Anterior cingulate cortex (tissue), 58 donors: ENCODE measurements at places on chromosomes 4 and X.

DNA sequence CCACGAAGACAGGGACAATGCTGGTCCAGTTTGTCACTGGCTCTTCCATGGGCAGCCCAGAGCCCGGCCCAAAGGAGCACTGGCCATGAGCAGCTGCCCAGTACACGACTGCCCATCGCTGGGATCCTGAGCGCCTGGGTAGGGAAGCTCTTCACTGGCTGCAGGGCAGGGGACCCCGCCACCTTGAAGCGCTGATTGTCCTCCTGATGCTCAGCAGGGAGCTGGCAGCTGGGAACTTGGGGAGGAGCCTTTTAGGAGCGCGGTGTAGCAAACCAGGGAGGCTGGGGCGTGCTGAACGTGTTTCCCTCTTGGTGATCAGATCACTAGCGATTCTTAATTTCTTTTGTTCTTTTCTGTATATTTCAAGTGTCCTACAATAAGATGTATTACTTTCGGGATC lies 1.8 kb downstream of the L1CAM start:
- no peak for DNase-seq

- no peak for DNase-seq
Measured at GRCh38 chrX:31255310-31256033, 183.6 kb upstream of the FTHL17 start.

GRCh38 chr4:2409381-2409783 lies 9.1 kb downstream of the ZFYVE28 start:
- DNase-seq, result no peak

GRCh38 chr4:181650033-181650825 lies 593.0 kb upstream of the TENM3 start:
- DNase-seq, result no peak

DNA sequence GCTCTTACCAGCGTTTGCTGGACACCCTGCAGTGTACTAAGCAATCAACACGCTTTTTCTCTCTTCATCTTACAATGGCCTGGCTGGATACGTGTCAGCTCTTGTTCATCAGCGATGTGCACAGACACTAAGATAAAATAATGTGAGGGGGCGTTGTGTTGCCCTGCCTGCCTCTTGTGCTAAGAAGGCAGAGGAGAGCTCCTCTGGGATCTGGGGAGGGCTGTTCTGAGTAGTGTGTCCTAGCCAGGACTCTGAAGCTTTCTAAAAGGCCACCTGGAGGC lies 49.7 kb downstream of the NELFA start:
- no peak for DNase-seq

GRCh38 chrX:103919270-103919637 lies 43.2 kb upstream of the TMSB15B start:
- DNase-seq, result no peak

DNA sequence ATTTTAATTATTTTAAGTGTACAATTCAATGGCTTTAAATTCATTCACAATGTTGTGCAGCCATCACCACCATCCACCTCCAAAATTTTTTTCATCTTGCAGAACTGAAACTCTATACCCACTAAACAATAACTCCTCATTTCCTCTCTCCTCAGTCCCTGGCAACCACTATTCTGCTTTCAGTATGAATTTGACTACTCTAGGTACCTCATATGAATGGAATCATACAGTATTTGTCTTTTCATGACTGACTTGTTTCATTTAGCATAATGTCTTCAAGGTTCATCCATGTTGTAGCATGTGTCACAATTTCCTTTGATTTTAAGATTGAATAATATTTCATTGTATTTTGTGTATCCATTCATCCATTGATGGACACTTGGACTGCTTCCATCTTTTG lies 46.9 kb downstream of the KIF4A start:
- no peak for DNase-seq

GRCh38 chrX:51641421-51642021 lies 22.8 kb upstream of the CENPVL3 start:
- no peak for DNase-seq

DNA sequence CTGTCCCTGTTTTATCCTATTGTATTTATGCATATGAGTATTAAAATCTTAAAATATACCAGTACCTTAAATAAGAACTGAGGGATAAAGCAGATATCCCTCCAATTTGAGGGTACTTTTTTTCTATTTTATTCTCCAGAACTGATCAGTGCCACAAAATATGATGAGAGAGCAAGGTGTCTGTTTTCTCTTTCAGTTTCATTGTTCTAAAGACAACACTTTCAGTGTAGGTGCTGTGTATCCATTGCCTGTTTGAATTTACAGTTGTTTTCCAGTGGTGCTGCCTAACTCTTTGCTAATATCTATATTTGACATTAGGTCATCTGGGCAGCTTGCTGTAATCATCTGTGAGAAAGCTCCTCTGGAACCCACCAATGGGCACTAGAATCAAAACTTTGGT lies 394.7 kb downstream of the IL1RAPL1 start:
- no peak for DNase-seq

DNA sequence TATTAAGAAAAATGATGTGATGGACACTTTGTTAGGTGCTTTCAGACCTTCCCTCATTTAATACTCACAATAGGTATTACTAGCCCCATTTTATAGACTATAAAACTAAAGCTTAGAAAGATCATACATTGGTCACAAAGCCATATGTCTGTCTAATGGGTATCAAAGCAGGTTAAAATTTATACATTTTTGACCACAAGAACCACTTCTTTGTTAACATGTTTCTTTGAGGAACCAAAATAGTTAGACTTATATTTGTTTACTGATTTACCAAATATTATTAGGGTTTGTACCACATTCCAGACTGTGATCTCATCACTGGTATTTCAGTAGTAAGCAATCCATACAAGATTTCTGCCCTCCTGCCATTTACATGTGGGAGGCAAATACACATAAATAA lies 363.3 kb downstream of the NAF1 start:
- DNase-seq, result no peak

DNA sequence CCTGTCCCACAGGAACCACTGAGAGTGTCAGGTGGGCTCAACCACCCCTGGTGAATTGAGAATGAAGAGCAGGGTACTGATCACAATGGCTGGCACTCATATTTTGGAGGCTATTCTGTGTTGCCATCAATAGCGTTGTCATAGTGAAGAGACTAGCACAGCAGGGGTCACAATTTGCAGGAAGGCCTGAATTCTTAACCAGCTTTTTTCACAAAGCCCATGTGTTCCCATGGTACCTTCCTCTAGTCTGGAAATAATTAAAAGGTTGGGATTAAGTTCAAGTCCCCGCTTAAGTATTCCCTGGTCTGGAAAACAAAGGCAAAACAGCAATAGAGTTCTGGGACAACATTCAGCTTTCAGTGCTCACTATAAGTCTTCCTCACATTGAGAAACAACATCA lies 1051.7 kb downstream of the C4orf33 start:
- DNase-seq, result no peak

DNA sequence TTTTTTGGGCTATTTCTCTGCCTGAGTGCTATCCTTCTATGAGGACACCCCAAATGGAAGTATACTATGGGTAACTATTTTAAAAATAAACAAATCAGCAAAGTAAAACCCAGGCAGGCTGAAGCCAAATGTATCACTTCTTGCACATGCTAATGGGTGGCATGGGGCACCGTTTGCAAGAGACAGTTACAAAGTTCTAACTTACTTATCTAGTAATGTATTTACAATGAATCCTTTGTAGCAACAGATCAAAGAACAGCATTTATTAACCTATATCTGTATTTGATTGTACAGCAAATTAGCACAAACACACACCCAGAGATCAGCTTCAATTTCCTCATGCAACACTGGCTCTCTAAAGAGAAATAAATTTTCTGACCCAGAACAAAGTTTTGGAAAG lies 225.5 kb downstream of the ZNF674 start:
- DNase-seq, result no peak

DNA sequence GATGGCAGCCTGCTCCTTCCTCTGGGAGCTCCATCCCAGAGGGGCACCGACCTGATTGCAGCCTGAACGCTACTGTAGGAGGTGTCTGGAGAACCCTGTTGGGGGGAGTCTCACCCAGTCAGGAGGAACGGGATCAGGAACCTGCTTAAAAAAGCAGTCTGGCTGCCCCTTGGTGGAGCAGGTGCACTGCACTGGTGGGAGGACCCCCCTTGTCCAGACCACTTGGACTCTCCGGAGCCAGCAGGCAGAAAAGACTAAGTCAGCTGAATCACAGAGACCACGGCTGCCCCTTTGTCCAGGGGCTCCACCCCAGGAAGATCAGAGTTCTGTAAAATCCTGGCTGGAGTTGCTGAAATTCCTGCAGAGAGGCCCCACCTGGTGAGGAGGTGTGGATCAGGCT lies 67.3 kb upstream of the MAGEB18 start:
- DNase-seq, result no peak

DNA sequence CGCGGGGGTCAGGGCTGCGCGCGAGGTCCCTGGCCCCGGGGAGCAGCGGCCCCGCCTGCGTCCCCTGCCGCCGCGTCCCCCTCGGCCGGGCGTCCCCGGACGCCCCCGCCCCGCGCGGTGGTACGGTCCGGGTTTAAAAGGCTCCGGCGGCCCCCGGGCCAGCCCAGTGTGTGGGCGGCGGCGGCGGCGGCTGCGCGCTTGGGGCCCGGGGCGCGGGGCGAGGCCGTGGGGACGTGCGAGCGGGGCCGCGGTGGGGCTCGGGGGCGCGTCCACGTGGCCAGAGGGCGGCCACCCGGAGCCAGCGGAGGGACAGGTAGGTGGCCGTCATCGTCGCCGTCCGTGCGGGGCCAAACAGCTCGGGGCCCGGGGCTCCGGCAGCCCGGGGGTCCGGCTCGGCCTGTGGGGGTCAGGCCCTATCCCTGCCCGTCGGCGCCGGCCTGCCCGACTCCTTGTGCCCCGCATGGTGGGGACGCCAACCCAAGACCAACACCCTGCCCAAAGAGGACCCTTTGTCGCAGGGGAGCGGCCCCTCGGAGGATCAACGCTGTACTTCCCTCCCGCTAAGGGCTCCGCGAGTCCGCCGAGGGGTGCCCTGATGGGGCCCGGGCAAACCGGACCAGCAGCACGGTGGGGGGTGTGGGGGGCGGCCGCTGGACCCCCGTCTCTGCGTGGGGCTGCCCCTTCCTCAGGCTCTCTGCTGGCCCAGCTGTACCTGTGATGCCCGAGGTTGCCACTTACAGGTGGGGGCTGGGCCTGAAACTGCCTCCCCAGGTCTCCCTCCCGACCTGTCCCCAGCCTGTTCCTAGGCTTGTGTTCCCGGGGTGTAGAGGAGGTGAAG lies at the start of gene PLXNA3:
Gene PLXNA3, plus strand, starts transcription at position 166 of the 838 bp plus-strand sequence. CDS start 1,903 bp downstream, outside the sequence.
- peak; percentile 8 for DNase-seq

DNA sequence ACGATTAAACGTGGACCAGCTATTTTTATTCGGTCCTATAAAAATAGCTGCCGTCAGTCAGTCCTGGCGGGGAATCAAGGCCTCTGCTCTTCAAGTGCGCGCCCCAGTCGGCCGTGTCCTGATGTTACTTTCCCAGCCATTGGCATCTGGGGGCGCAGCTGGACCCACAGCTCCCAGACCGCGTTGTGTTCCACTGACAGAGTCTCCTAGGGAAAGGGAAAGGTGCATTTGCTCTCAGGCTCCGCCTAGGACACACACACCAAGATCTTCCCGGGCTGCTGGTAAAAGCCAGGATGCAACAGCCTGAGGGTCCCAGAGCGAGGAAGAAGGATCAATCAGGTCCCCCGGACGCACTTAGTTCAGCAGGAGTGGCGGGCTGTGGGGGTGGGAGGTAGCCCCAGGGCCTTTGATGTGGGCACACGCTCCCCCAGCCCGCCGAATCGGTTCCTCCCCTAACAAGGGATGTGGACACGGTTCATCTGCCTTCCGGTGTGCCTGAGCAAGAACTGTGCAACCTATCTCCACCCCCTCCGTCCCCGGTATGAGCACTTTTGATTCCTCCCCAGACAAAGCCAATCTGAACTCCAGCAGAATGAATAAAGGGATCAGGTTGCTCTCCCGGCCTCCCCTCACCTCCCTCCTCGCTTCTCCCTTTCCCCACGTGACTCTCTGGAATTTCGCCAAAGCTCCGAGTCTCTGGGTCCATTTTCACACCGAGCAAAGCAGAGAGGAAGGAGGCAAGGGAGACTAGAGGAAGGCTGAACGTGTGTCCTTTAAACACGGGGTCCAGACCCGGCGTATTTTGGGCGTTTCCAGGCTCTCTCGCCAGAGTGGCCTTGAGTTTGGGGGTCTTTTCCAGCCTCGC lies 626 bp upstream of the FRAS1 start:
- peak; percentile 44 for DNase-seq

DNA sequence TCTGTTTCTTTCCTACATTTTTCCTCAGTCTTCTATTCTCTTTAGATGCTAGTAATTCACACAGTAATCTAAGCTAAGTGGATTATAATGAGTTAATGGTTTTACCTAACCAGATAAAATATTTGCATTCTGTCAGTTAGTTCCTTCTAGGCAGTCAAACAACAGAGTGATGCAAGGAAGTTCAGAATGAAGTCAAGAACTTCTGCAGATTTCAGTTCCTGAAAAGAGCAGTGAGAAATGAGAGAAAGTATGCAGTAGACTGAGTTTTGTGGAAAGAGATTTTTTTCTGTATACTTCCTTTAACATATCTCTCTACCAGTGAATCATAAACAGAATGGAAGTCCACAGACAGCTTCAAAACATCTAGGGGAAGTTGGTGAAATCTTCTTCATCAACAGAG lies 774.0 kb upstream of the POU3F4 start:
- DNase-seq, result no peak

- DNase-seq, result no peak
Measured at GRCh38 chr4:93317561-93317960, 511.0 kb upstream of the ATOH1 start.

DNA sequence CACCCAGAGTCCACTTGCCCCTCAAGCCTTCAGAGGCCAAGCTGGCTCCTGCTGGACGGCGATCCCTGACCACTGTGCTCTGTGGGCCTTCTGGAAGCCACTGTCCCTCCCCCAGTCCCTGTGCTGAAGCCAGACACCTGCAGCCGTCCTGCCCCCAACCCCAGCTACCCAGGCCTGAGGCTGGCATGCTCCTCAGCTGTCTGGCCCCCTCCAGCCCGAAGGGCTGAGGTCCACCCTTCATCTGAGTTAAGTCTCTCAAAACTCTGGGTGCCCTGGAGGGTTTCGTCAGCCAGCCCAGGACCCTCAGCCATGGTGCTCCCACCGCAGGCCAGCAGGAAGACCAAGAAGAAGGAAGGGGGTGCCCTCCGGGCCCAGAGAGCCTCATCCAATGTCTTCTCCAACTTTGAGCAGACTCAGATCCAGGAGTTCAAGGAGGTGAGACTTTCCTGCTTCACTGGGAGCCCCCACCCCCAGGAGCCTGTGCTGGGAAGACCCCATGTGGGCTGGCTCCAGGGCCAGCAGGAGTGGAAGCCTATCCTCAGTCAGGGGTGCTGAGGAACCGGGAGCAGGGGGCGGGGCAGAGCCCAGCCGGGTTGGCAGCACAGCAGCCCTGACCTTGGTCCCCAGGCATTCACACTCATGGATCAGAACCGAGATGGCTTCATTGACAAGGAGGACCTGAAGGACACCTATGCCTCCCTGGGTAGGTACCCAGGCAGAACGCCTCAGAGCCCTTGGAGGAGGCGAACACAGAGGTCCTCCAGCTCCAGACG lies 4.2 kb downstream of the MYL5 start:
- no peak for DNase-seq

- no peak for DNase-seq
Measured at GRCh38 chr4:113142351-113142750, 92.9 kb downstream of the ANK2 start.

GRCh38 chr4:151226004-151226932 lies 50.7 kb upstream of the PRSS48 start:
- DNase-seq, result no peak

- DNase-seq, result no peak
Measured at GRCh38 chr4:68751138-68751537, 64.7 kb upstream of the UGT2B10 start.
